Central memory CD4-positive, alpha-beta T cell (primary cell): ENCODE measurements at places on chromosomes 2 and 18.

DNA sequence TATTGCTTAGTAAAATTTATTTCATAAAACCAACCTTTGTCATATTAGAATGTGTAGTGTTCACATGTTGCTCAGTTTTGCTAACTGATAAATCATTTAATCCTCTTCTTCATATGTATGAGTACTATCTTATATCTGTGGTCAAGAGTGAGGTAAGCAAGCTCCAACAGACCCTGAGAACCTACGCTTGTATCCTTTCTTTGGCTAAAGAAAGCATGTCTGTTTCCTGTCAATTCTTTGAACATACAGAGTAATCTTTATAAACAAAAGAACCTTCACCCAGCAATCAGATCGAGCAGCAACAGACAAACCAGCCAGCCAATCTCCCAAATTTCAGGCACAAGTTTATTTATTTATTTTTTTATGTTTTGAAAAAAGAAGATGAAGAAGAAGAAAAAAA is 6.4 kb downstream of the ADCYAP1 start:
- DNase-seq, result no peak

GRCh38 chr2:104434318-104434792 is 419.6 kb upstream of the POU3F3 start:
- DNase-seq, result no peak

DNA sequence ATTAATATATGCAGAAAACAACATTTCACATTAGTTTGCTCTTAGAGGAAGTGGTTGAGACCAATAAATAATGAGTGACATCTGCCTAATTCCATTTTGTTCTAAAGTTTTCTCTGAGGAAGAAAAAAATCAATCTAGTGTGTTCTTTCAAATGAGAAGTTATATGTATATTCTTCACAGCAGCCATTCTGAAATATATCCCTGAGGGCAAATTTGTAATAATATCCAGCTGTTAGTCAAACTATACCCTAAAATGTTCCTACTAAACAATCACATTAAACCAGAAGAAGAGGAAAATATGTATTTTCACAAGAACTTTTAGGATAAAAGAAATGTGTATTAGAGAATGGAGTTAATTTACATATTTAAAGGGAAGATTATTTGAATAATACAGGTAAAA is 375.1 kb upstream of the CDH19 start:
- no peak for DNase-seq

DNA sequence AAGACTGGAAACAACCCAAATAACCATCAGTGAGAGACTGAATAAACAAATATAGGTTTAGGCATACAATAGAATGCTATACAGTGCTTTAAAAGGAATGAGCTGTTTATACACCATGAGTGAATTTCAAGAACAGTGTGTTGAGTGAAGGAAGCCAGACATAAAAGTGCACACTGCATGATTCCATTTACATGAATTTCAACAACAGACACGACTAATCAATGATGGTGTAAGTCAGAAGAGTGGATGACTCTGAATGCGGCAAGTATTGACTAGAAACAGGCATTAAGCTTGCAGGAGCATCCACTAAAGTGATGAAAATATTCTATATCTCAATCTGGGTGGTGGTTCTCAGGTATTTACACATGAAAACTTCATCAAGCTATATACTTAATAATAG is 142.7 kb upstream of the SLC39A10 start:
- no peak for DNase-seq

DNA sequence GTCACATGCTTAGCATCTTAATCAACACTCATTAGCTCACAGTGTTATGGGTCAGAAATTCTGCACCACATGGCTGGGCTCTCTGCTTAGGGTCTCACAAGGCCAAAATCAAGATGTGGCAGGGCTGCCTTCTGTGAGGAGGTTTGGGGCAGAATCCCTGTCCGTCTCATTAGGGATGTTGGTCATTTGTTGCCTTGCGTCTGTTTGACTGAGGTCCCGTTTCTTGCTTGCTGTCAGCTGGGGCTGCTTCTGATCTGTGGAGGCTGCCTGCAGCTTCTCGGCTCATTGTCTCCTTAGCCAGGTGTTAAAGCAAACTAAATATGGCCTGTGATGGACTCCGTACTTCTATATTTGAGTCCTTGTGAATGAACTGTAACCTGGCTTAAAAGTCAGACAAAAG is 146.5 kb downstream of the NDUFA10 start:
- DNase-seq, result no peak

GRCh38 chr2:10057231-10058107 is 14.1 kb downstream of the KLF11 start:
- DNase-seq, result no peak

GRCh38 chr2:58571181-58571852 is 330.2 kb upstream of the FANCL start:
- no peak for DNase-seq

DNA sequence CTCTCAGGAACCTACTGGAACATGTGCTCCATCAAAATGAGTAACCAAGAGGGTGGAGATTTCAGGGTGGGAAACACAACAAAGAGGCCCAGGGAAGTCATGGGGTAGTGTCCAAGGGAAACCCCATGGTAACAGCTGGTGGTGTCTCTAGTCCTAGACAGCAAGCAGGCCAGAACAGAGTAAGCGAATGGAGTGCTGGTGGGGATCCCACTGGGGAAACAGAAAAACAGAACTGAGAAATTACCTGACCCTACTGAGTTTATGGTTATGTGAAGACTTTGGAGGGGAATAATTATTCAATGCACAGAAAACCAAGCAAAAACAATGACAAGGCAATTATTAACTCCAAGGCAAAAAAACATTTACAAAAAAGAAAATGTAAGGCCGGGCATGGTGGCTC is 16.9 kb downstream of the ERCC3 start:
- no peak for DNase-seq
